ENCODE measurements at places on chromosomes 1 and 21.
A peak's percentile ranks its signal among the peaks of the same experiment; 100 is the strongest.

DNA sequence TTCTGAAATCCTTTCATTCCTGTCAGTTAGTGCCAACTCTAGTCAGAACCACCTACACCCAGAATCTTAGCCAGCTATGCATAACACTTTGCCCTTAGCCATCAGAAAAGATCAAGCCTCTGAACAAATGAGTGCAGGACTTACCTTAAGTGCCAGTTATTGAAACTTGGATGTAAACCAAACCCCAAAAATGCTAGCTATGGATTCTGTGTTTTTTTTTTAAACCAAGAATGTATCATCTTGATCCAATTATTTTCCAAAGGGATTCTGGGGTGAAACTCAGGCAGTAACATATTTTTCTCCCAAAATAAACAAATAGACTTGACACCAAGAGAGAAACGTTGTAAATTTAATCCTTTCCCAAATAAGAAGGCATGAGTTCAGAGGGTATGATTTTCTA lies 538.6 kb upstream of the ADAMTS5 start:
- no peak for DNase-seq

- no peak for DNase-seq
These were observed 366.9 kb upstream of the USP24 start for GRCh38 chr1:55582084-55582483.

GRCh38 chr1:168865850-168866620 lies 137.0 kb upstream of the DPT start:
- no peak for DNase-seq

DNA sequence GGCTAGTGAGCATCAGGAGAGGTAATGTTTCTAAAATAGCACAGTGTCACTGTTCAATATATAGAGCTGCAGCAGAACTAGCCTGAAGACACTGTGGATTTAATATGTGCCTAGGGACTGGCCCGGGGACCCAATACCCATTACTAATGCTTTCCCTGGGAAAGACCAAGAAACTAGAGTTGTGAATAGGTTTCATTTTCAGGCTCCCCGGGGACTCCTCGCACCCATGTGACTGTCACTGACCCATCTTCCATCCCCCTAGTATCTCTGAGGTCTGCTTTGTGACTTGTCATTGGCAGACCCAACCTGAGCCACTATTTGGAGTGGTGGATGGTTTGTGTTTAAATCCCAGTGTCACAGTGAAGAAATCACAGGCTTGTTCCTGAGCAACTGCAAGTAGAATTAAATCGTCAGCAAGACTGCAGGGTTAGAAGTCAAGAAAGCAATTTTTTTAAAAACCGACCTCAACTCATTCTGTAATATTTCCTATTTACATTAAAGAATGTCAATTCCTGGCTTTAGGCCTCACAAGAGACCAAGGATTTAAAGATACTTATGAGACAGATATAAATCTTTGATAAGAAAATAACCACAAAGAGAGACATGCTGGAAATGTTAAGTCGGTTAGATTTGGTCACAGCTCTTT lies 130.0 kb upstream of the TNR start:
- no peak for DNase-seq

DNA sequence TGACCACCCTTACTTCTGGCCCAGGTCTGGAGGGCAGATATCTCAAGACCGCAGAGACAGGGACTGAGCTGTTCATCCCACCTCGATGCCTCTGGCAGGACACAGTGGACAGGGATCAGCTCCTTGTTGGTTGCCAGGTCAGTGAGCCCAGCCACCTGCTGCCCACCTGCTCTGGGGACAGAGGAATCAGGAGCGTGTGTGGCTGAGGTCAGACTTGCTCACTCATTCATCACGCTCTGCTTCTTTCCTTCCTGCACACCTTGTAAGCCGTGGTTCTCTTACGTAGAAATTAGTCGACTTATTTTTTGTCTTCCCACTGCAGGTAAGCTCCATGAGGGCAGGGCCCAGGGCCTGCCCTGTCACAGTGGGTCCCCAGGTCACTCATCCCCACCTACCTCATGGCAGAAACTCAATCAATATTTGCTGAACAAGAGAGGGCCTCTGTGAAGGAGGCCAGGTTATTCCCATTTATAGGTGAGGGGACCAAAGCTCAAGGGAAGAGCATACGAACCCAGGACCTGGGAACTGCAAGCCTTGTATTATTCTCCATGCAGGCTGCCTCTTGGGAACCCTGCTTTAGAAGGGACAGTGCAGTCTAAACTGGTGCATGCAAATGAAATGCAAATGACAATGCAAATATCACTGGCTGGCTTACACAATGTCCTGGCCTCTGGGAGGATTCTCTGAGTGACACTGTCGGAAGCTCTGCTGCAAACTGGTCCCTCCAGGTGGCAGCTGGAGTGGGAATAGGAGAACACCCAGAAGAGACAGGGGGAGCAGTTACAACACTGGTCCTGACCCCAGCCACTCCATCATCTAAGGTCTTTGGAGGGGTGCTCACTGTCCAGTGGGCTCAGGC lies 58.4 kb upstream of the PAX7 start:
- no peak for DNase-seq

DNA sequence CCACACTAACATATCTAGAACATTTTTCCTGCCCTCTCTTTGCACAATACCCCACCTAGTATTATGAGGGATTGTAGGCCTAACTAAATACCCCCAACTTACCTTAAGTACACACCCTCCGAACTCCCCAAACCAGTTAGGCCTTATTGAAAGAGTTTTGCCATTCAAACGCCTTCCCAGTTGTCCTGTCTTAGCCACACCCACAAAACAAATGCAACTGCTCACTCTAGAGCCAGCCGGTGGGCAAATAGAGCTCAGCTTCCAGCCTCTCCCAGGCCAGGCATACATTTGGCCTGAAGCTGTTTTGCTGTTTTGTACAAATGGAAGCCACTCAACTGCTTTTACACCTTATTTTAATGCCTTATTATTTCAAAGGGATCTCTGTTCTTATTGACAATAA lies 224.2 kb upstream of the RUNX1 start:
- peak; percentile 21 for DNase-seq

DNA sequence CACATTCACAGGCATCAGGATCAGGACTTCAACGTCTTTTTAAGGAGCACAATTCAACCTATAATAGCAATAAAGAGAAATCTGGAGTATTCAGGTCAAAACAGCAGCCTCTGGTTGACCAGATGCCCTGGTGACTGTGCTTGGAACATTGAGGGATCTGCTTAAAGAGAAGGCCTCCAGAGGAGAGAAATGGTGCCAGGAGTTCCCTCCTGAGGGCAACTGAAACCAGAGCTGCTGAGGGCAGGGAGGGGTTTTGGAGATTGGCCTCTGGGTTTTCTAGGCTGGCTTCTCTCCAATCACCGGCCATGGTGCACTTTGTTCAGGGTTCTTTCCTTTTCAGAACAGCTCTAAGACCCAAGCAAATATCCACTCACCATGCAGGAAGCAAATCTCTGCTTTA lies 190.7 kb upstream of the KIAA0040 start:
- no peak for DNase-seq

GRCh38 chr1:205373022-205373797 lies 16.5 kb upstream of the KLHDC8A start:
- DNase-seq: no peak

DNA sequence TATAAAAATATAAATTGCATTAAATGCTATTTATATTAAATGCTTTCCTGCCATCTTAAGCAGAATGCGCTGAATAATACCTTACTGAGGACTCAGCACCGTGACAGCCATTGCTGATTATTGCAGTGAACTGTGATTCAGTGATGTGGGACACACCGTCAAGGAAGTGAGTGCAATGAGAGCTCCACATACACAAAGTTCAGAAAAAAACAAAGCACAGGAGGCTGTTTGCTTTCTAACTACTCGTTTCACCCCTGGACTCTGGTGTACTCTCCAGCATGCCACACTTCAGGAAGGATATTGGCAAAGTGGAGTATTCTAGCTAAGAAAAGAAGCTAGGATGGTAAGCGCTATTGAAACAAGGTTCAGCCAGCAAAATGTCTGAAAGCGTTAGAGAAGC lies 57.4 kb upstream of the CXADR start:
- no peak for DNase-seq

DNA sequence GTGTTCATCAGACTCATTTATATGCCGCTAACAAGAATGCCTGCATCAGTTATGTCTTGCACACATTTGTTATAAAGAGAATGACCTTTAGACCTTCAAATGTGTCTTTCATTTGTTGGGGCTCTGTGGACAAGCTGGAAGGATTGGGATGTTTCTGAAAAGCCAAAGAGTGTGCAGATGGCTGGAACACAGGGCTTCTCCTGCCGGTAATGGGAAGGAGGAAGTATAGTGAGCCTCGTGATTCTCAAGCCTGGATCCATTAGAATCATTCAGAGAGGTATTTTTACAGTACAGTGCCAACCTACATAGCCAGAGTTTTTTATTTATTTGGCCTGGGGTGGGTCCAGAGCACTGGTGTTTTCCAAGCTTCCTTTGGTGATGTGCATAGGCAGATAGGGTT lies 40.6 kb upstream of the ATP1A1 start:
- no peak for DNase-seq

- no peak for DNase-seq
These were observed 184.6 kb downstream of the LMO4 start for GRCh38 chr1:87513255-87513654.

DNA sequence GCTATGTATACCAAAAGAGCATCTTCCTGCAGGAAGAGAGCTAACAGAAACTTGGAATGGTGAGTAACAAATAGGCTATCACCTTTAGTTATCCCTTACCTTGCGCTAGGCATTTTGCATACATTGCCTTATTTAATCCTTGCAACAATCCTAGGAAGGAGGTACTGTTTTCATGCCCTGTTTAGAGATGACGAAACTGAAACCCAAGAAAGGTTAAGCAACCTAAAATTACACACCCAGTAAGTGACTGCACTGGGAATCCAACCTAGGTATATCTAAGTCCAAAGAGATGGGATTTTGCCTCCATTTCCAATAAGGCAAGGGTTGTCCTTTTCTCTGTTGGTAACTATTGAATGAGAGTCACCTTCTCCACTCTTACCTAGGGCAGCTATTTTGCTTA lies 144.5 kb downstream of the TM2D1 start:
- DNase-seq: no peak

- DNase-seq: no peak
These were observed 3.6 kb downstream of the B3GALT5 start for GRCh38 chr21:39616211-39616772.

- no peak for DNase-seq
These were observed 41.1 kb downstream of the MTR start for GRCh38 chr1:236836157-236836556.

DNA sequence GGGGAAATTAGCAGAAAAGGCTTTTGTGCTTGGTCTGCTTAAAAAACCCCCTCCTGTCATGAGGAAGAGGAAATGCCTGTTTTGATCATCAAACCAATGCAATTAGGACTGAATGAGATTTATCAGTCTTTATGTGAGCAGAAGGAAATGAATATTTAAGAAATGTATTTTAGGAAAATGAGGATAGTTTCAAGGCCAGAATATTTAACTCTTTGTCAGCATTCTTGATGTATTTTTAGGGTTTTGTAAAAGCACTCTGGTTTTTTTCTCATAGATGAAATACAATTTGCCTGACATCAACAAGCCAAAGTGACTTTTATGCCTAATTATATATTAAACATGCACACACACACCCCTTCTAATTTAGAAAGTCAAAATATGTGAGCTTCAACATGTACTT lies 213.8 kb downstream of the GRIK1 start:
- DNase-seq: no peak

- DNase-seq: no peak
These were observed 318.4 kb upstream of the RGS18 start for GRCh38 chr1:191839891-191840290.

All from NCI-H1417 (cell line).